Pons (tissue), 1 donor: ENCODE measurements at places on chromosomes 4 and X.

DNA sequence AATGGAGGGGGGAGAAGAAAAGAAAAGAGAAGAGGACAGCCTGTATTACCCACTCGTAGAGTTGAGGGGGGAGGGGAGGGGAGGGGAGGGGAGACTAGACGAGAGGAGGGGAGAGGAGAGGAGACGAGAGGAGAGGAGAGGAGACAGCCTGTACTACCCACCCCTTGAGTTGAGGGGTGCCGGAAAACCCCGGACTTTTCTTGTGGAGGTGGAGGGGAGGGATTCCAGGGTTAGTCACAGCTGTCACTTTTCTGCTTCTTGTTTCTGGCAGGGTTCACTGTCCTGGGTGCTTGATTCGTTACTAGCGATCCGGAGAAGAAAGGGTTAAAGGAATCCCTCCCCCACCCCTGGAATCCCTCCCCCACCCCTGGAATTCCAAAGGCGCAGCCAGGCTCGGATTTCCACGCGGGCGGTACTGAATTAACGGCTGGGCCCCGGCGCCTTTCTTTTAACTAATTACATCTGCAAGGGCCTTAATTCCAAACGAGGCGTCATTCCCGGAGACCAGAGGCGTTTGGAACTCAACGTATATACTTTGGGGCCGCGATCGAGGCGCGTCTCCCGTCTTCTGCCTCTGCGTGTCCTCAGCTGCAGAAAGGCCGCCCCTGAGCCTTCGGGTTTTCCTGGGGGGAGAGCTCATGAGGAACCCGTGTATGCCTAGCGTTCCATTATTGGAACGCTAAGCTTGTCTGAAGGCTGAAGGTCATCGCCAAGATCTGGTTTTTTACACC is 20.1 kb upstream of the CSF2RA start:
- DNase-seq = no peak

- DNase-seq = peak; percentile 17
Observed at GRCh38 chr4:93313197-93313596, 515.4 kb upstream of the ATOH1 start.

DNA sequence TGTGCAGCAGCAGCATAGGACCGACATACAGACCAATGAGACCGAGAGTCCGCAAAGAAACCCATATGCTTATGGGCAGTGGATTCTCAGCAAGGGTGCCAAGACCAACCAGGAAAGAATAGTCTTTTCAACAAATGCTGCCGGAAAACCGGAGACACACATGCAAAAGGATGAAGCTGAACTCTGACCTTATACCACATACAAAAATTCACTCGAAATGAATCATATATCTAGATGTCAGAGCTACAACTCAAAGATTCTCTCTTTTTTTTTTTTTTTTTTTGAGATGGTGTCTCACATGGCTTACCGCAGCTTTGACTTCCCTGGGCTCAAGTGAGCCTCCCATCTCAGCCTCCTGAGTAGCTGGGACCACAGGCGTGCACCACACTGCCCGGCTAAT is 16.0 kb upstream of the MXD4 start:
- no peak for DNase-seq

DNA sequence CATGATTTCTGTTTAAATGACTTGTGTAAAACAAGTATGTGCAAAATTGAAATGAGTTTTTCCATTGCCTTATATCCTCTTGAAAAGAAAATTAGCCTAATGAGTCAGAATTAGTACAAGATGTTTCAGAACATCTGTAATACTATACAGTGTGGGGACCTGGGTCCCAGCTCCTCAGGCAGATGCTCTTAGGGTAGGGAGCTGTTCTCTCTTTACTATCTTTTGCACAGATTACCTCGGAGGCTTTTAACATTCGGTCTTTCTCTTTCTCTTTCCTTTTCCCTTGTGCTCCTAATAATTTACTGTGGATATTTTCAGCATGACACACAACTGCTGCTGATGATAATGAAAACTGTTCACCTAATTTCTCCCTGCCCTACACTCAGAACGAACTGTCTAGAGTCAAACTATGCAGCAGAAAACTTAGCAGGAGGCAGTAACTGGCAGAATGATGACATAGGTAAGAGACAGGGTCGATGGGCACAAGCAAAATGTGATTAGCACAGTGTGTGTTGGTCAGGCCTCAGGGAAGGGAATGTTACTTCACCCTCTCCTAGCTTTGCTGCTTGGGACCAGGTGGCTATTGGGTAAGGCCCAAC is 455.3 kb downstream of the PDHA2 start:
- DNase-seq = no peak

GRCh38 chrX:54807524-54808108 is at the start of gene MAGED2:
TSS of gene MAGED2 (plus strand) at chrX:54807745. CDS start at chrX:54809332, 1,587 bp downstream.
- DNase-seq = peak; percentile 39

DNA sequence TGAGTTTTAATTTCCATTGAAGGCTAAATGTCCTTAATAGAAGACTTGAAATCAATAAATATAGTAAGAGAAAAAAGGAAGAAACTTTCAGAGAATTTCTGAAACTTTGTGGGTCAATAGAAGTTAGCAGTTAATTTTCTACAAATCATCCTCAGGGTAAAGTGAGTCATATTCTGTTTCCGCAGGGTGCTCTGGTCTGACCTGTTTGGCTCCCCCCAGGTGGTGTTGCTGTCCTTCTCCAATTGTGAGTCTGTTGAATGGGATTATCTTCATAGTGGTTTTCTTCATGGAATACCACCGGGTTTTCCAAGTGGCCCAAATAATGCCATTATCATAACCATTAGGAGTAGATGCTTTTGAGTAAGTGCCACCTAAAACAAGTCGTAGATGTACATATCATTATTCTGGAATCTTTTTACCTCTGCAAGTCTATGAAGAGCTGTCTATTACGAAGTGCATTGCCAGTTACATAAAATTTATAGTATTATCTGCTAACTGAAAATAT is 7.7 kb downstream of the FGG start:
- DNase-seq = no peak

- DNase-seq = no peak
Observed at GRCh38 chr4:122476126-122476525, 19.6 kb upstream of the IL2 start.

DNA sequence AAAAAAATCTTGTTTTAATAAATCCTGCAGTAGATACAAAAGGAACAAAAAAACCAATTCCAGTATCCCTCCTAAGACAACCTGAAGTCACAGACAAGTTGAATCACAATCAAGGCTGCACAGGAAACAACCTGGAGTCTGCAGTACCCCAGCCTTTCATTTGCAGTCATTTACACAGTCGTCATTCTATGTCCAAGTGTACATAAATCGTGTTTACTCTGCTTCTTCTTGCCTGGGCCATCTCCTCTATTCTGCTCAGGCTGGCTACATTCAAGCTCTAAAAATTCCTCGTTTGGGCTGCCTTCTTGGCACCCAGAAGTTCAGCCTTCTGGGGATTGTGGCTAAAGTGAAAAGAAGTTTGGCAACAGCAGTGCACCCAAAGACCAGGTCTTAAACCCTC is 37.8 kb downstream of the NALF2 start:
- no peak for DNase-seq

DNA sequence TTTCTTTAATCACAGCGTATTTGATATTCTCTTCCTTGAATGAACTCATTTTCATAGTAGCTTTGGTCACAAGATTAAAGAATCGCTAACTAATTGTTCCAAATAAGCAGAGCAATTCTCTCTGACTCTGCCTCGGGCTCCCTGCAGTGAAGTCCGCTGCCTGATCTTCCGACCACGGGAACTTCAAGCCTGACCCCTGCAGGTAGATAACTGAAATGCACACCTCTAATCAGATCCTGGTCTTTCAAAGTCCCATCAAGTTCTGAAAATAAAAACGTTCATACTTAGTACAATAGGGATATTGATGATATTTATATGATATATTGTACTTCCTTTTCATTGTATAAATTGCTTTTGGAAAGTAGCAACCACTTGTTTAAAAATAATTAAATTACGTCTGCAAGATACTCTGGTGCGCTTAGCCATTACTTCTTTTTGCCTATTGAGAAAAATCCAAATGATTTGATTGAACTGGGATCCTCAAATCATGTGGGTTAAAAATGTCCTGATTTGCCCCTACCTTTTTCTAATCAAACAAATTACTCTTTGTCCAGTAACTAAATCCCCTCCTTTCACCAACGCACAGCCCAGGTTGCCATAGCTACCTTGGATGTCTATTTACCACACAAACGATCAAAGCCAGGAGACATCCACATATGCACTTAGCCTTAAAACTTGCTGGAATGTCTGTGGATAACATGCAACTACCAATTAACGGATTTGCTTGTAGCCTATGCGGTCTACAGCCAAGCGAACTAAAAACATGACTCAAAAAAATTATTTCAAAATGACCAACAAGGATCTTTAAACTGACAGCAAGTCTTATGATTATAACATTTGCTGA is 4.2 kb downstream of the MID1 start:
- DNase-seq = peak; percentile 67

DNA sequence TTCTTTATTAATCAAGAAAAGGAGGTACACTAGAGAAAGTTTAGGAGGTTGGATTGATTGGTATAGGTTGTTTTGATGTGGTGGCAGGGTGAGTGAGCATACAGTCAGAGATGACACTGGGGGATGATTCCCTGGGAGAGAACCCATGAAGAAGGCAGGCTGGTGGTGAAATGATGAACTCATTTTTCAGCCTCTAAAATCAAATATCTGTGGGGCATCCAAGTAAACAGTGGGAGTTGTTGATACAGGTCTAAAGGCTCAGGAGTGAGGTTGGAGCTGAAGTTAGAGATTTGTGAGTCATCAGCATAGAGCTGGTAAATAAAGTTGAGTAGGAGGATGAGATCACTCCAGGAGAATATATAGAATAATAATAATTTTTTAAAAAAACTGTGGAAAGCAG is 10.0 kb upstream of the AP1S2 start:
- no peak for DNase-seq

GRCh38 chr4:143184217-143184502 is 557 bp upstream of the USP38 start:
- peak; percentile 74 for DNase-seq

DNA sequence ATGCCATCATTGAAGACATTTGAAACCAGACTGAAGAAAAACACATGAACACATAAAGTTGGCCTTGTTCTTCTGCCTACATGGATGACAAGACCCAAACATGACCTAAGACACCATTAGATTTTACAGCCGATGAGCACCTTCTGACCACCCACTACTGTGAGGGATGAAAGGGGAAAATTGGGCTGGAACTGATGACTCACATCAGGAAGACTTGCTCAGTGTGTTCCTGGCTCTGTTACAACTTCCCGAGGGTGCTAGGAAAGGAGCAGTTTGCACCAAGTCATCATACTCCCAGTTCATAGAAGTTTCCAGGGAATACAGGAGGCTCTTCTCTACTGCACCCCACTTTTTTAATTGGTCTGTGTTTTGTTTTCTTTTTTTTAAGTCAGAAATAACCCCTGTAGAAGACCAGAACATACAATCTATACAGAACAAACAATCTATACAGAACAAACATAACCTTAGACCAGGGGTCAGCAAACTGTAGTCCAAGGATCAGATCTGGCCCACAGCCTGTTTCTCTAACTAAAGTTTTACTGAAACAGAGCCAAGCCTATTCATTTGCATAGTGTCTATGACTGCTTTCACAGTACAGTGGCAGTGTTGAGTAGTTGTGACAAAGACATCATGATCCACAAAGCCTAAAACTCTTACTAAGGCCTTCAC is 25.3 kb downstream of the BTC start:
- peak; percentile 15 for DNase-seq

GRCh38 chr4:38075370-38076152 is 115.4 kb downstream of the PTTG2 start:
- peak; percentile 75 for DNase-seq

- no peak for DNase-seq
Observed at GRCh38 chrX:129115935-129116334, 407.4 kb downstream of the SMARCA1 start.

DNA sequence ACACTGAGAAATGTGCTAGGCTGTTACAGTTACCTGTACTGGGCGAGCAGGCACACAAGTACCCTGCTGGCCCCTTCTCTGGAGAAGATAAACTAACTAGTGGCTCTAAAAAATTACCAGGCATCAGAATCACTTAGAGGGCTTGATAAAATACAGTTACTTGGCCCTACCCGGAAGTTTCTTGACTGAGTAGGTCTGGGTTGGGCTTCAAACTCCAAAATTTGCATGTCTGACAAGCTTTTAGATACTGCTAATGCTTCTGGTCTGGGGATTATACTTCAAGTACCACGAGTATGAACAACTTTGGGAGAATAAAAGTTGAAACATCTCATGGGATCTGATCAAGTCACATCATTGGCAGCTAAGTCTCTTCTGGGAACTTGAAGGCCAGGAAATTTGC is 30.8 kb downstream of the CEP135 start:
- DNase-seq = no peak

GRCh38 chrX:30822068-30822681 is 66.9 kb downstream of the TAB3 start:
- DNase-seq = no peak

- peak; percentile 19 for DNase-seq
Observed at GRCh38 chr4:180134091-180134866, 2108.9 kb upstream of the TENM3 start.

DNA sequence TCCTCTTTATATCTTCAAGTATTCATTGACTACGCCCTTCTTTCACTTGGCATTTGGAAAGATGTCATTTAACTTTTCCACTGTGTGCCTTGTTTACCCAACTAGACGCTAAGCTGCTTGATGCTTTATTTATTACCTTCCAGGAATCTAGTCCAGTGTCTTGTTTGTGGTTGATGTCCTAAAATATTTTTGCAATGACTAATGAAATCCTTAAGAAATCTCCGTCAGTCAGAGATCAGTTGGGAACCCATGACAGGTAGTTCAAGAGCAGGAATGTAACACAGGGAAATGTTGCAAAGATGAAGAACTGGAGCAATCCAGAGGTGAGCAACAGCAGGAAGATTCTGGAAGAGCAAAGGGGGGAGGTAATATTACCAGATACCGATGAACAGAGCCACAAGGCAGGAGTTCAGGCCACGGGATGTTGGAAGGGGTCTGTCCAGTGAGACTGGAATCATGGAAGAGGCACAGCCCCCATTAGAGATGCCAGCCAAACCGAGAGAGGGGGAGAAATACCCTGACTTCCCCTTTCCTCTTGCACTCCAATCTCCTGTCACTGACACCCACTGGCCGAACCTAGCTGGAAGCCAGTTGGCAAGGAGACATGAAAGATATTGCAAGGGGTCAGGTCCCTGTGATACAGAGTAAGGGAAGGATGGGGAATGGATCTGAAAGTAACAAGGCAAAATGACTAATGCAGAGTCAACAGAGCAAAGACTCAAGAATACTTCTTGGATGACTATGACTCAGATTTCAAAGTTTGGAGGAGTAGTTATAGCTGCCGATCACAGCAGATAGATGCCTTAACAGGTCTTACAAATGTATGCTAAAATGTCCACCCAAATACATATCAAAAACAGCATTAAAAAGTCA is 62.7 kb upstream of the PHKA2 start:
- DNase-seq = no peak

DNA sequence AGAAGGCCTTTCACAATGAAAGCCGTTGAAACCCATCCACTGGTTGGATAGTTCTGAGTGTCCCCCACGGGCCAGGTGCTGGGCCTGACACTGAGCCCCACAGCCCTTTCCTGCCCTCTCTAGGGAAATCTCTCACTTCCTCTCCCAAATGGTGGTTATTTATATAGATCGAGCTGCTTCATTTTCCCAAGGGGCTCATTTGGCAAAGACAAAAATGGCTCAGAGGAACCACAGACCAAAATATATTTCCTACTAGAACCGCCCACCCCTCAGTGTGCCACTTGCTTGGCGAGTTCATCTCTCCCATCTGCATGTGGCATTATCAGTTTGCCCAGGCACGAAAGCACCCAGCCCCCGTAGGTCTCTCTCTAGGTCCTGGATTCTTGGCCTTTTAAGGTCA is 53.3 kb upstream of the STIM2 start:
- DNase-seq = no peak

GRCh38 chr4:8245884-8246833 is 23.4 kb upstream of the HTRA3 start:
- DNase-seq = no peak
